Activated CD8-positive, alpha-beta memory T cell treated with anti-CD3 and anti-CD28 coated beads for 4 hours (primary cell): ENCODE measurements at places on chromosomes 12 and 14.
A peak's percentile ranks its signal among the peaks of the same experiment; 100 is the strongest.

DNA sequence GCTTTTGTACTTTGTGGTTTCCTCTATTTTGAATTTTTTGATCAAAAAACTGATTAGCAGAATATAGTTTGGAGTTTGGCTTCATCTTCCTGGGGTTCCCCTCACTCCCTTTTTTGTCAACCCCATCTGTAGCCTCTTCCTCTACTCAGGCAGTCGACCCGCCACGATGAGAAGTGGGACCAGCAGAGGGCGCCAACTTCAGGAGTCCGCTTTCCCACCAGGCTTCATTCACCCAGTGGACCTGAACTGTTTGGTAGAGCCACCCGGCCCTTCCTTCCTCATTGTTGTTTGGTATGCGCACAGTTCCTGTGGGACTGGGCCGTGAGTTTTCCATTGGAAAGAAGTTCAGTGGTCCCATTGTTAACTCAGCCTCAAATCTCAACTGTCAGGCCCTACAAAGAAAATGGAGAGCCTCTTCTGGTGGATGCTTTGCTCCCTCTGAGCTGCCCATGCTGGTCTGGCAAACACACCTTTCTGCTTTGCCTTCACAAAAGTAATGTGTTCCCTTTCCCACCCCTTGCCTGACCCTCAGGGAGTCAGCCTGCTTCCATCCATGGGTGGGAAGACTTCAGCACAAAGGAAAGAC lies 21.7 kb downstream of the TMBIM6 start:
- peak; percentile 50 for DNase-seq

- no peak for DNase-seq
These were observed 125.6 kb upstream of the MYL2 start for GRCh38 chr12:111045941-111046340.

- DNase-seq = no peak
These were observed 772.4 kb upstream of the FBXO33 start for GRCh38 chr14:40204441-40205175.

GRCh38 chr14:92415969-92416368 lies 93.0 kb downstream of the SLC24A4 start:
- no peak for DNase-seq
